ENCODE measurements at places on chromosomes 3 and 15.

DNA sequence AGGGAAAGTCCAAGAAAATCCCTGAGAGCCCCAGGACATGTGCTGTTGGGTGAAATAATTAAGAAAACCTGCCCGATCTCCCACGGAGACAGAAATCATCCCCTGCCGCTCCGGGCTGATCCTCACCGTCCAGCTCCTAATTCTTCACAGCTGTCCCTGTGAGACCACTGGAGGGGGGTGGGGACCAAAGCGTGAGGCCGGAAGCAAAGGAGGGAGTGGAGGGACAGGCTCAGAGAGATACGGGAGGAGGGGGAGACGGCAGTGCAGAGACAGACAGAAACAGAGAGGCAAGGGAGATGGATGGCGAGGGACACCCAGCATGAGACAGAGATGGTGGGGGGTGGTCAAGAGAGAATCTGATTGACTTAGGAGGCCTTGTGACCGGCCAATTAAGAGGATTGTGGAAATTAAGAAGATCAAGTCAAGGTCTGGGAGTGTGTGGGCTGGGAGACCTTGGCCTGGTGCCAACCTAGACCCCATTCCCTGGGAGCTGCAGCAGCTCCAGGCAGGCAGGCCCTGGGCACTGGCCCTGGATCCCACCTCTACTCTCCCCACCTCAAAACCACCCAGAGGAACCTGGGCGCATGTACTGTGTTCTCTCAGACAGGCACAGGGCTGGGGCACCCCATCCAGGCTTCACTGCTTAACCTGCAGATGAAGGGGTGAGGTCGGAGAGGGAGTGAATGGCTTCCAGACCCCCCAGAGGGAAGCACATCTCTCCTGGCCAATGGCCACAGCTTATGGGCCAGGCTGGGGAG lies 113.2 kb upstream of the ALDH1A3 start:
- no peak for DNase-seq

GRCh38 chr3:88142094-88142624 lies 7.6 kb upstream of the C3orf38 start:
- DNase-seq, result no peak

- DNase-seq, result peak; percentile 48
Observed at GRCh38 chr15:66698318-66698961, 3.6 kb upstream of the SMAD6 start.

GRCh38 chr15:42175671-42176070 lies 19.2 kb upstream of the PLA2G4F start:
- no peak for DNase-seq
